ENCODE measurements at places on chromosomes 1 and 21.

DNA sequence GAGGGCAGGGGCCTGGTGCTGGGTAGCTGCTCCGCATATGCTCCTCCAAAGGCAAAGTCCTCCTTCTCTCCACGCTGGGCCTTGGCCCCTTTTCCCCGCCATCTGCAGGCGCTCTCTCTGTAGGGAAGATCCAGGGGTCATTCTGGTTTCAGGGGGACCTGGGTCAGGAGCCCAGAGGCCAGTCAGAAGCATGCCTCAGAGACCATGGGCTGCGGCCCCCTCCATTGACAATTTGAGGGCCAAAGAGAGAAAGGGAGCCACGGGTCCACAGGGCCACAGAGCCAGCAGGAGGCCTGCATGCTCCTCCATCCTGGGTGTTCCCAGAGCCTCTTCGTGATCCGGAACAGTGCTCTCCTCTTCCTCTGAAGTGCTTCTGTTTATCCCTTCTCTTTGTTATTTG lies 2.1 kb upstream of the CLDN19 start:
- no peaks in the 10 kb centered on the region for H3K27me3 ChIP-seq
- H3K4me3 ChIP-seq, result no peak overlapping the region
- no peak overlapping the region for H3K27ac ChIP-seq
- no peaks in the 10 kb centered on the region for H3K4me1 ChIP-seq

- no peaks in the 10 kb centered on the region for H3K4me1 ChIP-seq
- no peaks in the 10 kb centered on the region for H3K36me3 ChIP-seq
- DNase-seq, result no peak
Observed at GRCh38 chr1:218315638-218316037, 29.5 kb upstream of the TGFB2 start.

DNA sequence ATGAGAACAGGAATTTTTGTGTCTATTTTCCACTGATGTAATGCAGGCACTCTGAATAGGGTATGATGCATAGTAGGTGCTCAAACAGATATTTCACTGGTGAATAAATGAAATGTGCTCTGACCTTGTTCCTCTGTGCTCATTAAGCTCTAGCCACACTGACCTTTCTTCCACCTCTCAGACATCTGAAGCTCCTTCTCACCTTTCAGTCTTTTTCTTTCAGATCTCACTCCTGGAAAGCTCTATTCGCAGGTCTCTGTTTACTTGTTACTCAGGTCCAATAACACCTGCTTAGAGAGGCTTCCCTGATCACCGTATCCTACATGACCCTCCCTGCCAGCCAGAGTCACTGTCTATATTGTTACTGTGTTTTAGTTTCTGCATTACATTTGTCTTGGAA lies 59.2 kb upstream of the IVNS1ABP start:
- DNase-seq, result no peak
- H3K27ac ChIP-seq, result peak overlapping the region; percentile 43
- no peak overlapping the region for H3K4me3 ChIP-seq
- H3K4me1 ChIP-seq, result no peaks in the 10 kb centered on the region
- no peaks in the 10 kb centered on the region for H3K27me3 ChIP-seq
- no peaks in the 10 kb centered on the region for H3K36me3 ChIP-seq

GRCh38 chr1:35499652-35500176 lies 57.5 kb downstream of the KIAA0319L start:
- H3K27ac ChIP-seq, result no peak overlapping the region
- DNase-seq, result no peak
- no peaks in the 10 kb centered on the region for H3K27me3 ChIP-seq

GRCh38 chr1:95537176-95537575 lies 303.2 kb downstream of the RWDD3 start:
- DNase-seq, result no peak
- no peaks in the 10 kb centered on the region for H3K4me1 ChIP-seq
- no peak overlapping the region for H3K4me3 ChIP-seq
- H3K27me3 ChIP-seq, result no peaks in the 10 kb centered on the region
- H3K27ac ChIP-seq, result no peak overlapping the region

GRCh38 chr1:116325922-116326321 lies 47.1 kb upstream of the ATP1A1 start:
- no peak overlapping the region for H3K27ac ChIP-seq
- no peaks in the 10 kb centered on the region for H3K27me3 ChIP-seq
- no peak for DNase-seq

All from right lobe of liver (tissue), 6 donors.